ENCODE measurements at places on chromosomes 6 and 20. TPM values are rescaled to one million over a fixed set of nuclear protein-coding genes. Genes with fewer than 3 reads are reported as not detected.

DNA sequence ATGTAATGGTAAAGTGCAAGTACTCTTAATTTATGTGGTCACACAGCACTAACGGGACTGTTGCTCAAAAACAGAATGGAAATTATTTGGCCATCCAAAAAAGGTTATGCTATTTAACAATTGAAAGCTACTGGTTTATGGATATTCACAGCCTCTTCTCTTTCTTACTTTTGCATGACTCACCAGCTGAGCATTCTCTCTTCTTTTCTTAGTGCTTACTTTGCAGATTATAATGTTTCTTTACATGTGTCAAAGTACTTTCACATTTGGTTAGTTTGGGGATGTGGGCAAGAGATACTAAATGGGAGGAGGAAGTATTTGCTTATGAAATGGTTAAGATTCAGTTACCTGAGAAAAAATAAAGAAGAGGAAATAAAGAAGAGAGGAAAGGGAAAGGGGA lies 610.5 kb downstream of the HTR1B start:
- H3K36me3 ChIP-seq = no peaks in the 10 kb centered on the region
- no peak for DNase-seq
- no peaks in the 10 kb centered on the region for H3K4me1 ChIP-seq
- no peak overlapping the region for H3K27ac ChIP-seq

GRCh38 chr20:58986968-58987517 lies 6.0 kb downstream of the NELFCD start:
- no peaks in the 10 kb centered on the region for H3K4me1 ChIP-seq
- no peak overlapping the region for H3K4me3 ChIP-seq
- H3K27ac ChIP-seq = no peak overlapping the region
- no peak for DNase-seq
- H3K36me3 ChIP-seq = peaks cover 70% of the 10 kb centered on the region

DNA sequence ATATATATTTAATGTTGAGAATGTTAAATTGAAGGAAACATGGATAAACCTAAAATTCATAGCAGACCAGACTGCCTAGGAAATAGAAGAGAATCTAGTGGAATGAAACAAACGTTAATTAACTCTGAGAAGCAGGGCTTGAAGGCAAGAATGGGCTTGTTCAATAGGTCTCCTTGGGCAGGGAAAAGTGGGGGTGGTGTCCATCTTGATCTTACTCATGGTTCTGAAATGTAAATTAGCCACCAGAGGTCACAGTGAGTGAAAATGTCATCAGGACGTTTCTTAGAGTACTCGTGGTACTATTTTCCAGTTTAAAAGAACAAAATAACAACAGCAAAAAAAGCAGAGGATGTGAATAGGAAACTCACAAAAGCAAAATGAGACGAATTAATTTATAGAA lies 66.8 kb upstream of the BTBD3 start:
- no peaks in the 10 kb centered on the region for H3K36me3 ChIP-seq
- H3K27ac ChIP-seq = no peak overlapping the region
- H3K4me3 ChIP-seq = no peak overlapping the region

DNA sequence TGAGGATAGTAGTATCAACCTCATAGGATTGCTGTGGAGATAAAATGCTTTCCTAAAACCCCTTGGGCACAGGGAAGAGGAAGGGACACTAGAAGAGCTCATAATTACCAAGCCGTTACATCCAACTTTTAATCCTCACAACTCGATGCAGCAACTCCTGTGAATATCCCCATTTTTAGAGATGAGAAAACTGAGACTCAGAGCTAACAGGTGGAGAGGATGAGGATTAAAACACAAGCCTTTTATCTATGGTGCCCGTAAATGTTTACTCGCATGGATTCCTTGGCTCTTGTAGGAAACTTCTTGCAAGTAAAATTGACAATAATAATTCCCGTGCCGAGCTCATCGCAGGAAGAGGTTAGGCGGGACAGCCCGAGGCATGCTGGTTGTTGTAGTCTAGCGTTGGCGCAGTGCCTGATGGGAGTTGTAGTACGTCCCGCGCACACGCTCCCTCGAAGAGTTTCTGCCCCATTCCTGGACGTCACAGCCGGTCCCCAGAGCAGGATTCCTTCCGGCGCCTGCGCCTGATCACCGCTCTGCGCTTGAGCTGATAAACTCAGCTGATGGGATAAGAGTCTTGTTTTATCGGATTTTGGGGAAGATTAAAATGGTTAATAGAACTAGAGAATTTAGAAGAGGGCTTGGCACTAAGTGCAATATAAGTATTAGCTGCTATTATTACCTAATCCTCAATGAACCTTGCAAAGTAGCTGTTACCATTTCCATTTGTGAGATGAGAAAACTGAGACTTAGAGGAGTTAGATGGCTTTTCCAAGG lies 2.8 kb upstream of the UBE2V1 start:
- no peaks in the 10 kb centered on the region for H3K27me3 ChIP-seq
- DNase-seq = peak; percentile 95
- no peak overlapping the region for H3K27ac ChIP-seq
- H3K36me3 ChIP-seq = no peaks in the 10 kb centered on the region
- peak overlapping the region; percentile 99 for H3K4me3 ChIP-seq
- H3K4me1 ChIP-seq = peaks cover 6% of the 10 kb centered on the region

DNA sequence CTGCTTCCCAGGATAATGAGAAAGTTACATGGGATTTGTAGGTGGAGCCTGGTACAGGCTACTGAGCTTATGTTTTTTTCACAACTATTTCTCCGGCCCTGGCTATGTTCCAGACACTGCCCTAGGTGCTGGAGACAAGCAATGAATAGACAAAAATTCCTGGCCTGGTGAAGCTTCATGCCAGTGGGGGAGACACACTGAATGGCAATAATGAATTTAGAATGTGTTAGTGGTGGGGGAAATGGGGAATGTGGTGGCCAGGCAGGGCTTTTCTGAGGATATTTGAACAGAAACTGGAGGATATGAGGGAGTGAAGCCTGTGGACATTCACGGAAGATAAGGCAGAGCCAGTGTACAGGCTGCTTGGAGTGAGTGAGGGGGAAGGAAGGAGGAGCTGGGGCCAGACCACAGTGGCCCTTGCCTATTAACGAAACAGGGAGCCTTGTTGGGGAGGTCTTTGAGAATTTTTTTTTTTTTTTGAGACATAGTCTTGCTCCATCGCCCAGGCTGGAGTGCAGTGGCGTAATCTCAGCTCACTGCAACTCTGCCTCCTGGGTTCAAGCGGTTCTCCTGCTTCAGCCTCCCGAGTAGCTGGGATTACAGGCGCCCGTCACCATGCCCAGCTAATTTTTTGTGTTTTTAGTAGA lies 6.6 kb downstream of the FOXS1 start:
- DNase-seq = no peak
- H3K27me3 ChIP-seq = no peaks in the 10 kb centered on the region
- no peaks in the 10 kb centered on the region for H3K4me1 ChIP-seq
- no peaks in the 10 kb centered on the region for H3K36me3 ChIP-seq

DNA sequence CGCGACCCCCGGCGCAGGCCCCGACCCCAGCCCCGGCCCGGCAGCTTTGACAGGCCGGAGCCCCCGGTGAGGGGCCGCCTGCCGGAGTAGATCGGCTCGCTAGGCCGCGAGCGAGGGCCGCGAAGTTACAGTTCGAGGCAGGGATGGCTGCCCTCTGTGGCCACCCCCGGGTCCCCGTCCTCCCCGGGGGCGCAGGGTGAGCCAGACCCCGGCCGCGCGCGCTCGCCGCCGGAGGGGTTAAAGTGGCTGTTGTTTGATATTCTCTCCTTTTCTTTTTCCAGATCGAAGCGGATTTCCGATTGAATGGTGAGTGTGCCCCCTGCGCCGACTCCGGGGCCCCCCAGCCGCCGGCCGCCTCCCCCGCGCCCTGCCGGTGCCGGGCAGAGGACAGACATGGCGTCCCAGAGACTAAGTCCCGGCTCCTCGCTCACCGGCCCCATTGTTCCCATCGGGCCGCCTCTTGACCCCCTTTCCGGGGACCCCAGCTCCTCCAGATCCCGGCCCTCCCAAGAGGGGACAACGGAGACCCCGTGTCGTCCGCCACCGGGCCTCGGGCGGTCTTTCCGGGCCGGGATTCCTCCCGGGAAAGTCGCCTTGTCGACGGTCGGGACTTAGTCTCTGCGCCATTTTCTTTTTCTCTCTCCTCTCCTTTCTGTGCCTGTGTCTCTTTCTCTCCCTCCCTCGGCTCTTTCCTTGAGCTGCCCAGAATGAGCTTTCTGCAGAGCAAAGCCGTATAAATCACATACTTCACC lies 704 bp downstream of the TOP1 start:
- no peak overlapping the region for H3K27ac ChIP-seq
- no peak for DNase-seq
- H3K4me3 ChIP-seq = peak overlapping the region; percentile 88

DNA sequence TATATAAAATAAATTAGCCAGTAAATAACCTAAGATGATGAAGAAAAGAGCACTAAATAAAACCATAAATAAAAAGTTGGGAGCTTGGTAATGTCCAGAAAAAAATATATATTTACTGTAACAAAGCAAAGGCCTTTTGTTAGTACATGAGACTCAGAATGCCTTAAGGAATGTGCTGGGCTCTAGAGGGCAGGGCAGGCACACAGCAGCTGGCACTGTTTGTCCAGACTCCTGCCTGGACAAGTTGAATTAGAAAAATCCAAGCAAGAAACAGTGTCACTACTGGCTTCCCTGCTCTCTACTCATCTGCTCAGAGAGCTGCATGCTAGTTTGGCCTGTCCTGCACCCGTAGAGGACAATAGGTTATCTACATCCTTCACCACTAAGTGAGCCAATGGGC lies 8.8 kb downstream of the DEFB129 start:
- H3K27me3 ChIP-seq = peaks cover 3% of the 10 kb centered on the region
- H3K36me3 ChIP-seq = no peaks in the 10 kb centered on the region
- H3K4me1 ChIP-seq = no peaks in the 10 kb centered on the region
- H3K27ac ChIP-seq = no peak overlapping the region
- no peak for DNase-seq

DNA sequence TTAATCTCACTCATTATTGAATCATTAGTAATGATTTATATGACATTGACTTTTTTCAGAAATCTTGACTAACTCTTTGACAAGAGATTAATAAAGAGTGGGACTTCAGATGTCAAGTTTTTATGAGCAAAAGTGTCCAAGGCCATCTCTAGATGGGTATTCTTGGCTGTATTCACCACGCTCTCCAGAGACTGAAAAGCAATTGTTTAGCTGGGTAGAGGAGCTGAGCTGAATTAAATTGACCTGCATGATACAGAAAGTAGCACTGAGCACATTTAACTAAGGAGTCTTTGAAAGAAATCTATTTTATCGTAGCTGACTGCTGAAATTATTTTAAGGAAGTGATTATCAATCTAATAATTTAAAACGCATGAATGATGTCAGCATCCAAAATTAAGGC lies 89.4 kb downstream of the LINC00237 start:
- no peak for DNase-seq
- peaks cover 7% of the 10 kb centered on the region for H3K4me1 ChIP-seq
- H3K27ac ChIP-seq = no peak overlapping the region
- H3K4me3 ChIP-seq = no peak overlapping the region

GRCh38 chr6:28303570-28303969 lies 22.2 kb downstream of the PGBD1 start:
- no peaks in the 10 kb centered on the region for H3K4me1 ChIP-seq
- H3K36me3 ChIP-seq = no peaks in the 10 kb centered on the region
- H3K27ac ChIP-seq = no peak overlapping the region
- H3K4me3 ChIP-seq = no peak overlapping the region
- H3K27me3 ChIP-seq = no peaks in the 10 kb centered on the region
- DNase-seq = no peak

- no peaks in the 10 kb centered on the region for H3K36me3 ChIP-seq
- no peak overlapping the region for H3K27ac ChIP-seq
- no peaks in the 10 kb centered on the region for H3K27me3 ChIP-seq
Measured at GRCh38 chr6:51644426-51644825, 443.0 kb downstream of the PKHD1 start.

GRCh38 chr20:63477944-63478343 lies 5.5 kb upstream of the KCNQ2 start:
- no peaks in the 10 kb centered on the region for H3K4me1 ChIP-seq
- DNase-seq = no peak
- H3K27me3 ChIP-seq = no peaks in the 10 kb centered on the region
- no peak overlapping the region for H3K27ac ChIP-seq
- no peak overlapping the region for H3K4me3 ChIP-seq

DNA sequence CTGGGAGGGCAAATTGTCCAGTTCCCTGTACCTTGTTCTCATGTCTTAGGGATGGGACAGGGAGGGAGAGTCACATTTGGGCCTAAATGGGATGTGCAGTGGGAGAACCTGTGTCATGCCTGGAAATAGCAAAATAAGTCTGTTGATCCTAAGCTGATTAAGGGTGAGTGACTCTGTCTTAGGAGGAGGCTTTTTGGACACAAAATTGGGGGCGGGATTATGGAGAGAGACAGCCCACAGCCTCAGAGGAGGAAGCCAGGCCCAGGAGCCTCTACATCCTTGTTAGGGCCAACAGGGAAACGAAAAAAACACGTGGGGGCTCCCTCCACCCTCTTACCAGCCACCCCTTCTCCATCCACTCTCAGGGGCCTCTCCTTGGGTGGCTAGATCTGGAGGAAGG lies 2.2 kb downstream of the KCNB1 start:
- no peak overlapping the region for H3K27ac ChIP-seq
- H3K4me1 ChIP-seq = no peaks in the 10 kb centered on the region
- no peak for DNase-seq
- no peaks in the 10 kb centered on the region for H3K36me3 ChIP-seq
- H3K27me3 ChIP-seq = no peaks in the 10 kb centered on the region

DNA sequence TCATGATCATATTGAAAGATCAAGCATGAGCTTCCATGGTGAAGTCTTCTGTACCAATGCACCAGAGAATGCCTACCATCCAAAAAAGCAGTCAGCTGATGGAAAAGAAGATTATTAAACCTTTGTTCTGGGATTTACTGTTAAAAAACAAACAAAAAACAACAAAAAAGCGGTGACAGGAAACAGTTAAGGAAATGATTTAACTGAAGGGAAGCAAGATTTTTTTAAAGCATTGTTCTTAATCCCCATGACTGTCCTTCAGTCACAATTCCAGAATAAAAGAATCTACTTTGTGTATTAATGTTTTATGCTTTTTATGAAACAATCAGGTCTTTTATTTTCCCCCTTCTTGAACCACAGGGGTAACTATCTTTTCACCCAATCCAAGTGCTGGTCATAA lies 23.9 kb downstream of the FAM162B start:
- no peak overlapping the region for H3K27ac ChIP-seq
- H3K27me3 ChIP-seq = no peaks in the 10 kb centered on the region

PCSK2 gene
- 2.8 TPM for total RNA-seq

MICB gene
- 6.8 TPM for total RNA-seq

TXNDC5 gene
- total RNA-seq = 127 TPM

TGM2 gene
- total RNA-seq = 1.1 TPM

LY6G6F gene
- total RNA-seq = not detected

SIM1 gene
- total RNA-seq = not detected

DEFB129 gene
- total RNA-seq = not detected

RAB44 gene
- not detected for total RNA-seq

ARHGAP18 gene
- total RNA-seq = 2.0 TPM

RSPH4A gene
- 0.31 TPM for total RNA-seq

SNHG17 gene
- total RNA-seq = 74.8 TPM

BEND6 gene
- total RNA-seq = 2.3 TPM

CEP85L gene
- total RNA-seq = 3.8 TPM

LY6G5B gene
- total RNA-seq = 21.3 TPM

SRMS gene
- 0.70 TPM for total RNA-seq

PKHD1 gene
- total RNA-seq = 0.09 TPM

PLN gene
- total RNA-seq = not detected

All from H9 (cell line).